ENCODE measurements at places on chromosomes 2 and 18.

GRCh38 chr2:132417430-132418035, 928 bp downstream of the GPR39 start:
- no peak for DNase-seq

DNA sequence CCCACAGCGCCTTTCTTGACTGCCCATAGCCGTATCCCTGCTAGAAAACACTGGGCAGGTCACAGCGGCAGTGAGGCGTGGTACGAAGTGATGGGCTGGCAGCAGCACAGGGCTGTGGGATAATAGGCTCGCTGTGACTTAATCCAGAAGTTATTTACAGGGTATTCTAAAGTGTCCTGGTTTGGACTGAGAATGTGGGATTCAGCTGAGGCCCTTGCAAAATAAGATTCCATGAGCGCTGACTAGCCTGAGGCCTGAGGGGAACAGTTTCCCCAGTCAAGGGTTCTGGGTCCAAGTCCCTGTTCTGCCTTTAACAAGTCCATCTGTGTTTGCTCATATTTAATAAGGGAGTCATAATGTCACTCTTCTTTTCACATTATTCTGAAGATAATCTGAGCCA, 34.6 kb downstream of the SETBP1 start:
- DNase-seq = no peak

DNA sequence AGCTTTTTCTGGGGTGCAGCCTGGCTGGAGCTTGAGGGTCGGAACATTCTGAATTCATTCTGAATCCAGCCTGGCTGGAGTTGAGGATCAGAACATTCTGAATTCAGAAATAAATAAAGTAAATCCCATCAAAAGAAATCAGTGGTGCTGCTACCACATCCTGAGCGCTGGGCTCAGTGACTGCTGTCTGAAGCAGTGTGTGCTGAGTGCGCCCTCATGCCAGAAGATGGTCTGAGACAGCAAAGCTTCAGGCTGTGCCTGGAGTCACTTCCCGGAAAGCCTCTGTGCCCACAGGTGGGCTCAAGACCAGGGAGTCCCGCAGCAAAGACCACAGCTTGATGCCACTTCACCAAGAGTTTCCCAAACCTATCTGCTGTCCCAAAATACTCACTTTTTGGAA, 187.9 kb downstream of the VAPA start:
- no peak for DNase-seq

DNA sequence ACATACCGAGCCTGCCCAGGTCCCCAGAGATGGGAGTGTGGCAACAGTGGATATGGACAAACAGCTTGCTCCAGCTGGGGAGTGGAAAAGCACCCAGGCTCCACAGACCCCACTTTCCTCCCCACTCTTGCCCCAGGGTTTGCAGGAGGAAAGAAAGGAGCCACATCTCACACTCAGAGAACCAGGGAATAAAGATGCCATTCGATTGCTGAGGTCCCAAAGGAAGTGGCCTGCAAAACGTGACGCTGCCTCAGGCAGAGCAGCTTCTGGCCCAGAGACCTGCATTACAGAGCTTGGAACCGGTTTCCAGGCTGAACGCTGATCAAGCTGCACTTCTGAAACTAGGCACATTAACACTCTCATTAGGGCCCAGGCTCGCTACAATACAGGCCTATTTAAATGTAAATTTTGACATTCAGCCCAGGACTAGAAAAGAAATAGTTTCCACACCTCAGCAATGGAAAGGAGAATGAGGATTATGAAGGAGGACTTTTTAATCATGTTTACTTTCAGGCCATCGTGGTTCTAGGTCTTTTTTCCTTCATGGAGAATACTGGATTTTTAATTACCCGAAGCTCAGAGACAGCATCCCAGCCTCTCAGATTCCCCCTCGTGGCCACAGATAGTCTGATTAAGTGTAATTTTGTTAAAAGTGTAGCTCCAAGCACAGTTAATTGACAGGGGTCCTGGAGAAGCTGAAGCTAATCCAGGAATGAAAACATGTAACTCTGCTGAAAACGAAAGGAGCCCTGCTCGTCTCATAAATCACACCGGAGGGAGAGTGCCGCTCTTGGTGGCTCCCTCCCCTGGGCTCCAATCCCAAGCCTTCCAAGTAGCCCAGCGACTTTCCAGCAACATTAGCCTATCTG, 221.3 kb upstream of the RAB6C start:
- no peak for DNase-seq

DNA sequence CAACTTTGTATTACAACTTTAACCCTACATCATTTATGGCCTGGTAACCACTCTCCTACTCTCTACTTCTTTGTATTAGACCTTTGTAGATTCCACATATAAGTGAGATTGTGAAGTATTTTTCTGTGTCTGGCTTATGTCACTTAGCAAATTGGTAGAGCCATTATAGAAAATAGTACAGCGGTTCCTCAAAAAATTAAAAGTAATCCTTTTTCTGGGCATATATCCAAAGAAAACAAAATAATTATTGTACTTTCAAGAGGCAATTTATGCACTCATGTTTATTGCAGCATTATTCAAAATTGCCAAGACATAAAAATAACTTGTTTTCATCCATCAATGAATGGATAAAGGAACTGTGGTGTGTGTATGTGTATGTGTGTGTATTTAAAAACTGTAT, 537.5 kb upstream of the FSIP2 start:
- no peak for DNase-seq

GRCh38 chr18:10497206-10497749, 28.5 kb upstream of the NAPG start:
- no peak for DNase-seq

- DNase-seq = no peak
These were observed 20.6 kb downstream of the MPPE1 start for GRCh38 chr18:11887328-11888128.
